Mesangial cell (primary cell): ENCODE measurements at places on chromosomes 5 and 9. TPM values are rescaled to one million over a fixed set of nuclear protein-coding genes. Genes with fewer than 3 reads are reported as not detected.

The GABRA1 gene
- total RNA-seq, result not detected in 2 replicates

The AK8 gene
- total RNA-seq, result 0.49 and 2.4 TPM in 2 replicates

The WNT8A gene
- not detected in 2 replicates for total RNA-seq

The TAF11L10 gene
- total RNA-seq, result not detected in 2 replicates

The PCDHA10 gene
- total RNA-seq, result 0.13 TPM in 1 of 2 replicates, not detected in the other

The IL3 gene
- total RNA-seq, result not detected in 2 replicates

The C5orf58 gene
- not detected in 2 replicates for total RNA-seq

The TAF11L2 gene
- not detected in 2 replicates for total RNA-seq
